ENCODE measurements at places on chromosomes 16 and 17.

- no peak for DNase-seq
Observed at GRCh38 chr17:79504181-79504605, 106.7 kb downstream of the RBFOX3 start.

DNA sequence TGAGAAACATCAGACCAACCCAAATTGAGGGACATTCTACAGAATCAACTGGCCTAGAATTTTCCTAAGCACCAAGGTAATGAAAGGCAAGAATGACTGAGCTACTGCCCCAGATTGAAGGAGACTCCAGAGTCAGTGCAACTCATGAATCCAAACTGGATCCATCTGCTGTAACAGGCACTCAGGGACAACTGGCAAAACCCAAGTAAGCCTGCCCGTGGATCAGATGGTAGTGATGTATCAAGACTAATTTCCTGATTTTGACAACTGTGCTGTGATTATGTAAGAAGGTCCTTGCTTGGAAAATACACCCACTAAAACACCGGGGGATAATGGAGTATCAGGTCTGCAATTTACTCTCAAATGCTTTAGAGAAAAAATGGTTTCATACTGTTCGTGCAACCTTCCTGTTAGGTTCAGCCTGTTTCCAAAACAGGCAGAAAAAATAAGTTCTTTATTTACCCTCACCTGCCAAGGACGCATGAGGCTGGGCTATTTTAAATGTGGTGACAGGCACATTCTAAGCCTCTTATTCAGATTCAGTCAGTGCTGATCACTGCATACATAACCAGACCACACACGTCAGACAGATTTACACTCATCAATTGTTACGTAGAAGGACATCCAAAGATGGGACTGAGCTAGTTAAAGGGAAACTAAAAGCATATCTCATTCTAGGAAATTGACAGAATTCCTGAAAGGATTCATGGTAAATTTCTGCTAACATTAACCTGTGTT is 7.0 kb downstream of the MBTPS1 start:
- DNase-seq, result no peak

- DNase-seq, result no peak
Observed at GRCh38 chr17:15108992-15109391, 156.1 kb downstream of the PMP22 start.

DNA sequence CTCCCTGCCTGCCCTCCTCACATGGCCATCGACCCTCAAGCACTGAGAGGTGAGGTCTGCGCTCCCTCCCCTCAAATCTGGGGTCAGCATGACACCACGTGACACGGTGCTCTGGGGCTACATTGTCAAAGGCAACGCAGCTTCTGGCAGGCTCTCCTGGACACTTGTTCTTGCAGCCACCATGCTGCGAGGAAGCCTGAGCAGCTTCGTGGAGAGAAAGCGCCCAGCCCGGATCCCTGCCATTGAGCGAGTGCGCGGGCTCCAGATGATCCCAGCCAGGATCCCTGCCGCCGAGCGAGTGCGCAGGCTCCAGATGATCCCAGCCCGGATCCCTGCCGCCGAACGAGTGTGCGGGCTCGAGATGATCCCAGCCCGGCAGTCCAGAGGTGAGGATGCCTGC is 70.9 kb upstream of the METRNL start:
- no peak for DNase-seq

DNA sequence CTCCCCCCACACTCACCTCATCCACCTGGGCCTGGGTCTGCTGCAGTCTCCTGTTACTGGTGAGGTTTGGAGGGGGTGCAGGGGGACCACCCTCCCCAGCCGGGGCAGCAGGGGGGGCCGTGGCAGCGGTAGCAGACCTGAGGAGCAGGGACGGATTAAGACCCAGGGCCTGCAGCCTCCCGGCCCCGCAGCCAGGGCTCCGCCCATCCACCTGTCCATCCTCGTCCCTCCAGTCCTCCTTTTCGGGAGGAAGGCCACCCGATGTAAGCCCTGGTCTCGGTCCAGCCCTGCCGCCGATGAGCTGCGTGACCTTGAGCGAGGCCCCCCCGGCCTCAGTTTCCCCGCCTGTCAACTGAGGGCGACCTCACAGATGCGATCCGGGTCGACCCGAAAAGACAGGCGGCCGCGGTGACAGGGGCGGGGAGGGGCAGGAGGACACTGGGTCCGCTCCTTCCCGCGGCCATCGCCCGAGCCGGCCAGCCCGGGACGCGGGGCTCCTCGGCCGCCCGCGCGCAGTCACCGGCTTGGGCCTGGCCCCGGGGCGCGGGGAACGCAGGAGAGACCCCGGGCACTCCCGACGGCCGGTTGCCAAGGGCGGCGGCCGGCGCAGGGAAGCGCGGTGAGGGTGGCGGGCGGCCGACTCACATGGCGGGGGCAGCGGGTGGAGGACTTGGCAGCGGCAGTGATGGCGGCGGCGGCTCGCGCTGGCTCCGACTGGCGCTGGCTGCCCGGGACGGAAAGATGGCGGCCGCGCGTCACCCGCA is at the start of gene VAMP2:
VAMP2 (minus strand) TSS at position 716 of the 764 bp plus-strand sequence; CDS start at position 647, 69 bp downstream.
- peak; percentile 69 for DNase-seq

DNA sequence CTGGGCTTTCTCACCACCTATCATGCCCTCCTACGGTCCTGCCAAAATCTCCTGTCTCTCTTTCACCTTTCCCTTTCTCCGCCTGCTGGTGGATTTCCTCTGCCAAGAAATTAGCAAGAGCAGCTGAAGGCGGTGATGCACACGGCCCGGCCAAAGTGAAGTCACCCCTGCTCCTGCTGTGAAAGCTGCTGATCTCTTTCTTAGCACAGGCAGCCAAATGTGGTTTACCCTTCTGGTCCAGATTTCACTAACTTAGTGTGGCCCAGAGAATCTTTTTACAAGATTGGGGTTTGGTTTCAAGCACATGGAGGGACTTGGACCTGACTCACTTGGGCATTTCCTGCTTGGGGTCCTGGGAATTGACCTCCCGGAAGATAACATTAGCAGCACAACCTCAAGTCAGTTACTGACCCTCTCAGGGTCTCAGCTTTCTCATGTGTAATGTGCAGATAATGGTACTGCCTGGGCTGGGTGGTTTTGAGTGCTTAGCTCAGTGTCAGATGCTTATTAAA is 155.7 kb downstream of the SOCS1 start:
- DNase-seq, result no peak

GRCh38 chr17:27644586-27644985 is 13.6 kb downstream of the LGALS9 start:
- no peak for DNase-seq

DNA sequence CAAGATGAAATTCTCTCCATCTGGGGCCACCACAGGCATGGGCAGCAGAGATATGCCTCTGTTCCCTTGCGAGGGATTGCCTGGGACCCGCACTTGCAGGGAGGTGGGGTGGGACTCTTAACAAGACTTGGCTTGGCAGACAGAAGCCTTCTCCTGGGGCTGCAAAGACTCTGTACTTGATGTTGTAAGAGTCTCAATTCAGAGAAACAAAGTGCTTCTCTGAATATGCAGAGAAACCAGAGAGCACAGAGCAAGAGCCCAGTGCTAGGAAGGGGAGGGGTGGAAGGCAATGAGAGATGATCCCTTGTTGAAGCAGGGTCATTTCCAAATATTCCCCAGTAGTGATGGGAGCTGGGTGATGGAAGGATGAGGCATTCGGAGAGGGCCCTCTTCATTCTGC is 2.2 kb downstream of the MMP28 start:
- no peak for DNase-seq

GRCh38 chr17:35942588-35943186 is 826 bp downstream of the LYZL6 start:
- DNase-seq, result peak; percentile 29

DNA sequence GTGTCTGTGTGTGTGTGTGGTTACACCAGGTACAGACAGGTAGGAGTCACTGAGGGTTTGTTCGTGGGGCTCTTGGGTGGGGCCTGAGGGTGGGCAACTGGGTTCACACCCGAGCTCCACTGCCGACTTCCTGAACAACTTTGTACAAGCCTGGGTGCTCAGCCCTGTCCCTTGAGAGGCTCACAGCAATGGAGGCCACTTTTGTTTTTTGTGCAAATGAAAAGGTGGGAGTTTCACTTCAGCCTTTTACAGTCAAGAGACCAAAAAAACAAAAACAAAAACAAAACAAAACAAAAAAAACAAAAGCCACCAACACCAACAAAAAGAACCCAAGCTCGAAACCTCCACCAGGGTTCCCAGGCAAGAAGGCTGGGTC is 2.4 kb downstream of the RHBDF2 start:
- DNase-seq, result no peak

DNA sequence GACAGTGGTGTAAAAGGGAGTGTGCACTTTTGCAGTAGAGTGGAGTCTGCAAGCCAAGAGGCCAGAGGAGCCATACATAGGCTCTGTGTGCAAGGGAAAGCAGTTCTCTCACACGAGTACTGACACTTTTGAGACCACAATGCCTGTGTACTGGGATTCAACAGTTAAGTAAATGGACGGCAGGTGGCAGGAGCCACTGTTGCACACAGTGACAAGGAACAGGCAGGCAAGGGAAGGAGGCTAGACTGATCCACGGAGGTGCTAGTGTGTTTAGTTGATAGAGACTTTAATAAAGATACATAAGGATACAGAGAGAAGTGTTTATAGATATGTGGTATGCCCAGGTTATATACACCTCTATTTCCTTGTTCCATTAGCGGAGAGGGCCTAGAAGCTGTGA is 67.0 kb downstream of the MPRIP start:
- DNase-seq, result peak; percentile 7

DNA sequence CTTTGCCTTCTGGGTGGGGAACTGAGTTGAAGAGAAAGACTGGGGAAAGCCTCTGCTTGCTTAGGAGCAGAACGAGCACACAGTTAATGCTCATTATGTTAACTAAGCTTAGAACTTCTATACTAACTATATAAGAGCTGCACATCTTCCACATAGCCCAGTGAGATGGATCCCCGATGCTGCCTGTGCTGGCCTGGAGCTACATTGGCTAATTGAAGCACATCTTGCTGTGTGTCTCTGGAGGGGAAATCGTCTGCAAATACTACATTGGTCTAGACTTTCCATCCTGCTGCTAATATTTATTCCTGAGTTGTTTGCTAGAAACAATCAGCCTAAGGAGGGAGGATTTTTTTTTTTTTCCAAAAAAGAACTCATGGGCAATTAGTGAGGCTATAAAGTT is 406.3 kb downstream of the HAPSTR1 start:
- DNase-seq, result no peak

DNA sequence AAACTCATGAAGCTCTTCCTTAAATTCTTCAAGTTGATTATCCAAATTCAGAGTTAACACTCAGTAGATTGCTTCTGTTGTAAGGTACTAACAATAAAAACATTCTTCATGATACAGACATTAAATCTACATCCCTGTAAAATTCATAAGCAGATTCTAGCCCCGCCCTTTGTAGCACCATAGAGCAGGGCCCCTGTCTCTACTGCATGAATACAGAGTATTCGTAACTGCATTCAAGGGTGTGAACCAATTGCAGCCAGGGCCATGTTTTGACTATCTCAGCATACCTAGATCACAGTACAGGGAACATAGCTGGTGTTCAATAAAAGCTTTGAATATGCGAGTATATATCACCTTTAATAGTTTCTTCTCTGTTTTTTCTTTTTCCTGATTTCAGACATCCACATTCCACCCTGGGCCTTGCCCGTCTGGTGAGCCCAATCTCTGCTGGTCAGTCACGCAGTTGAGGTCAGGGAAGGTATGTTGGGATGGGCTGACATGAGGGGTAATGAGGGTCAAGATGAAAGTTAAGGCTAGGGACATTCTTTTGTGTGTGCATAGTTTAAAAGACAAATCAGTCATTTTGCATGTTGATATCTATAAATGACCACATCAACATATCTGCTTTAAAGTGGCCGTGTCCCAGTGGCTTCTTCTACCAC is 33.0 kb downstream of the KCNJ16 start:
- DNase-seq, result no peak

- no peak for DNase-seq
Observed at GRCh38 chr17:4492721-4493561, 5.7 kb upstream of the SPNS2 start.

DNA sequence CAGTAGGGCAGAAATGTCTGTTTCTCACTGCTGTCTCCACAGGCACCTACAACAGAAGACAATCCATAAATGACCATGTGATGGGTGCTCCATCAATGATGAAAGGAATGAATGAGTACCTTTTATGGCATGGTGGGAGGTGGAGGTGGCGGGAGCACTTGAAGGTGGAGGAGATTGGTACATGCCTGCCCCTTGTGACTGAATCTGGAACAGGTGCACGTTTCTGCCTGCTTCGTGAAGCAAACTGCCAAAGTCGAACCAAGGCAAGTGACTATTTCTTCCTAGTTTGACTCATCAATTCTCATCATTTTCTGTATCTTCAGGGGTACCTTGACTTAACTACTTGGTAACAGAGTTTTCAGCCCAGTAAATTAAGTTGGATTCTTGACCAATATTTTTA is 25.4 kb downstream of the CDRT15 start:
- no peak for DNase-seq

- no peak for DNase-seq
Observed at GRCh38 chr17:17716837-17717523, 35.7 kb downstream of the RAI1 start.

- peak; percentile 78 for DNase-seq
Observed at GRCh38 chr17:29005936-29006511, at the start of gene SEZ6. Gene SEZ6 (minus strand): TSS chr17:29006033. CDS start chr17:29005869, 164 bp downstream.

- DNase-seq, result no peak
Observed at GRCh38 chr16:50685462-50686063, 4.5 kb upstream of the SNX20 start.

DNA sequence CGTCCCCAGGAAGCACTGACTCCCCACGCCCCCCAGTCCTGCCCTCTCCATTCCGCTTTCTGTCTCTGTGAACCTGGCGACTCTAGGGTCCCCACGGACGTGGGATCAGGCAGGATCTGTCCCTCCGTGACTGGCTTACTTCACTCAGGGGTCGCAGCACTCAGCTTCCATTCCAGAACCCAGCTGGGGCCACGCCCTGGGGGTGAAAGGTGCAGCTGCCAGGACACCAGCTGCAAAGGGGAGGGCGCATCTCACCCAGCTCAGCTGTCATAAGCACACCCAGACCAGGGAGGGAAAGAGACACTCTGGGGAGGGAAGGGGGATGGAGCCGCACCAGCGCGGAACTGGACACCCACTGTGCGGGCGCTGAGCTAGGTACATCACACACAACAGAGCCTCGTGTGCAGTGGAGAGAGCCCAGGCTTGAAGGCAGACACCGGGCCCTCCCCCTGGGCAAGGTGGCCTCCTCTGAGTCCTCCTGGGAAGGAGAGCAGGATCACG is 18.5 kb upstream of the HEXD start:
- DNase-seq, result no peak

Data from NCI-H1105 treated with DMSO at 0.1 percent for 48 hours (cell line).